ENCODE measurements at places on chromosomes 5 and 9.

DNA sequence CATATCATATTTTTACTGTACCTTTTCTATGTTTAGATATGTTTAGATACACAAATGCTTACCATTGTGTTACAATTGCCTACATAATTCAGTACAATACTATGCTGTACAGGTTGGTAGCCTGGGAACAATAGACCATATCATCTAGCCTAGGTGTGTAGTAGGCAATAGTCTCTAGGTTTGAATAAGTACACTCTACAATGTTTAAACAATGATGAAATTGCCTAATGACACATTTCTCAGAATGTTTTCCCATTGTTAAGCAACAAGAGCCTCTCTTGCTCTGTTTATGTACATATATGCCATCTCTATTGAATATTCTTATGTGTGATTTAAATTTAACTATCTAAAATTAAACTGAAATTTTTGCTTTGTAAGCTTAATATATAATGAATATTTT is 209.6 kb upstream of the ST8SIA4 start:
- DNase-seq: no peak

DNA sequence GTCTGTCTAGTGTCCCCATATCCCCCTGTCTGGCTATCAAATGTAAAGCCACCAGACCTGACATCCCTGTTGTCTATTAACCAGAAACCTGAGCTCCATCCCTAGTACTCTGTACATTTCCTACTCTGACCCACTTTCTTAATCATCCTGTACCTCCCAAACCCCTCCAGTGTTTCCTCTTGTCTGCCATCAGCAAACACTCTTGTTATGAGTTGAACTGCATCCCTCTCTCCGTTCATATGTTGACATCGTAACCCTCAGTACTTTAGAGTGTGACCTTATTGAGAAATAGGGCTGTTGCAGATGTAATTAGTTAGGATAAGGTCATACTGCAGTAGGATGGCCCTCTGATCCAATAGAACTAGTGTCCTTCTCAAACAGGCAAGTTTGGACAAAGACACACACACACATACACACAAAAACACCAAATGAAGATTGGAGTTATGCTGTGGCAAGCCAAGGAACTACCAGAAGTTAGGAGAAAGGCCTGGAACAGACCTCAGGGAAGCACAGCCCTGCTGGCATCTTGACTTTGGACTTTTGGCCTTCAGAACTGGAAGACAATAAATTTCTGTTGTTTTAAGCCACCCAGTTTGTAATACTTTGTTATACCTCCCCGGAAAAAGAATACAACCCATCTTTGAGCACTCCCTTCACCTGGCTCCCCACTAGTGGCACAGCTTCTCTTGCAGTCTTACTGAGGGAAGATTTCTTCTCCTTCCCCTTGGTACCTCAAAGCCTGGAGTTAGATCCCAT is 180.0 kb upstream of the PTGER4 start:
- DNase-seq: no peak

DNA sequence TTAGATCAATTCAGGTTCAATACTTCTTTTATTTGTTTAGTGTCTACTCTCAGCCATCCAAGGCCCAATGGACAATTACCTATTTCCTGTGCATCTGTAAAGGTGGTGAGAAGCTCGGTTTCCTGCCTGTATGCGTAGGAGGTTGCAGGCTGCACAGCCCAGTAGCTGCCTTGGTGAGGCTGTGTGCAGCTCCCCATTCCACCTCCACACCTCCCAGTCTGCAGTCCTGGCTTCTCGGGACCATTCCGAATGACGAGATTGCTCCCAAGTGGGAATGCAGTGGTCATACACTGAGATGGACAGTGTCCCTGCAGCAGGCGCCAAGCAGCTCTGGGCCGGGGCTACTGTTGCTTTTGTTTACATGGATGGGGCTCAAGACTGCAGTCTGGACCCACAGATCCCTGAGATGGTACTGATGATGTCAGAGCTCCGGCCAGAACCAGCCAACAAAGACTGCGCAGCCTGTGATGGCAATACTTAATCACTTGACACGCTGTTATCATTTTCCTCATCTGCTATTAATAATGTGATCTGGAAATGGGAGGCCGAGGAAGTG is 206.1 kb upstream of the IRX1 start:
- DNase-seq: no peak

DNA sequence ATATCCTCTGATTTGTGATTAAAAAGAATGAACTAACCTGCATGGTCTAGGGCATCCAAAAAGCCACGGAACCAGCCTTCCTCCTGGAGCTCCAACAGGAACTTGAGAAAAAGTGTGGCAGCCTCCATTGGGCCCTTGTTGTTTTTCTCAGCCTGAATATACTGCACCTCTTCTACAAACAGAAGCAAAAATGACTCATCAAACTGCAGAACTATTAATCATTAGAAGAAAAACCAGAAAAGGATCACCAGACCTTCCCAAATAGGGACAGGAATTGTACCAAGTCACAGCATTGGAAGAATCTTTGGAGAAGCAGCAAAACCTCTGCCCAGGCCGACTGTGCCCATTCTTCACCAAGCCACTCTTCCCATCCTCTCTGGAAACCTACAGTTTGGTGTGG is 25.2 kb downstream of the RIGI start:
- no peak for DNase-seq

DNA sequence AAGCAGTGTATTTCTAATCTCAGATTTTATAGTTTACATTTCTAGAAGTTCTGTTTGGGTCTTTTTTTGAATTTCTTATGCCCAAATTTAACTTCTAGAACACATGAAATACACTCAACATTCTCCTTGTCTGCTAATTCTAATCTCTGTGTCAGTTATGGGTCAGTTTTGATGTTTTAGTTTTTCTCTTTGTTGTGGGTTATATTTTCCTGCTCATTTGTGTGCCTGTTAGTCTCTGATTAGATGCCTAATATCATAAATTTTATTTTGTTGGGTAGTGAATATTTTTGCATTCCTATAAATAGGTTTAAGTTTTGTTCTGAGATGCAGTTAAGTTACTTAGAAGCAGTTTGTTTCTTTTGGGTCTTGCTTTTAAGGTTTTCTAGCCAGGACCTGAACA is 12.4 kb downstream of the LCP2 start:
- no peak for DNase-seq

GRCh38 chr5:14351845-14352712 is 208.9 kb downstream of the TRIO start:
- DNase-seq: peak; percentile 58

DNA sequence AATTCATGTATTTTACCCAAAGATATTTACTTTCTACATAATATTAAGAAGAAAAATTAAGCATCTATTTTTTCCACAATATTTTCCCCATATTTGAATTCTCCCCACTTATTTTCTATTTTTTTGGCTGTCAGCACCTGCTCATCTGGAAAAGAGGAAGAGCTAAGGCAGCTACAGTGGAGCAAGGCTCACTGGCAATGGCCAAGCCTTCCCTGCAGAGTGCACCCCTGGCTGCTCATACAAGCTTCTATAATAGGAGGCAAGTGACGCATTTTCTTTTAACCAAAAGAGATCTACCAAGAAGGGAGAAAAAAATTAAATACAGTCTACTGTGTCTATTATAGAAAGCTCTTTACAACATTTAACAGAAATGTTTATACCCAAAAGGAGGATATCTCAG is 72.5 kb downstream of the AUH start:
- DNase-seq: no peak

GRCh38 chr5:9115093-9115492 is 430.8 kb downstream of the SEMA5A start:
- no peak for DNase-seq

- no peak for DNase-seq
Observed at GRCh38 chr5:125228363-125229070, 482.1 kb upstream of the ZNF608 start.

GRCh38 chr9:133108794-133109641 is 12.0 kb downstream of the RALGDS start:
- DNase-seq: no peak

- peak; percentile 34 for DNase-seq
Observed at GRCh38 chr5:173888473-173889131, 453 bp downstream of the CPEB4 start.

DNA sequence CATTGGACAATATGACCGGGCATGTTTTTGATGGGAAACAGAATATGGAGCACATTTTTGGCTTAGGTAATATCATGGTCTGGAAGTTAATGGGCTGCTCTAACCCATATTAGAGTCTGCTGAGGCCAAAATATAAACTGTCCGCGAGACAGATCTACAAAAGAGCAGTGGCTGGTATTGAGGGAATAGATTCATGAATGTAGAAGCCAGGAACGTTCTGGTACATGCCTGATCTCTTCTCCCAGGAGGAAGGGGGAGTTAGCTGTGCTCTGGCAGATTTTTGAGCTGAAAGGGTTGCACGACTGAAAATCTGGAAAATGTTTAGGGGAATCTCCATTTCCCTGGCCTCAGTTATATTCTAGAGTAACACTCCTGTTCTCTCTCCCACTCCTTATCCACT is 42.9 kb upstream of the ZFR start:
- no peak for DNase-seq

GRCh38 chr5:18954239-18954638 is 1033.8 kb downstream of the CDH18 start:
- no peak for DNase-seq

GRCh38 chr9:131069699-131070098 is 26.6 kb upstream of the AIF1L start:
- no peak for DNase-seq

GRCh38 chr5:71862507-71863060 is 143.5 kb downstream of the CARTPT start:
- DNase-seq: no peak

DNA sequence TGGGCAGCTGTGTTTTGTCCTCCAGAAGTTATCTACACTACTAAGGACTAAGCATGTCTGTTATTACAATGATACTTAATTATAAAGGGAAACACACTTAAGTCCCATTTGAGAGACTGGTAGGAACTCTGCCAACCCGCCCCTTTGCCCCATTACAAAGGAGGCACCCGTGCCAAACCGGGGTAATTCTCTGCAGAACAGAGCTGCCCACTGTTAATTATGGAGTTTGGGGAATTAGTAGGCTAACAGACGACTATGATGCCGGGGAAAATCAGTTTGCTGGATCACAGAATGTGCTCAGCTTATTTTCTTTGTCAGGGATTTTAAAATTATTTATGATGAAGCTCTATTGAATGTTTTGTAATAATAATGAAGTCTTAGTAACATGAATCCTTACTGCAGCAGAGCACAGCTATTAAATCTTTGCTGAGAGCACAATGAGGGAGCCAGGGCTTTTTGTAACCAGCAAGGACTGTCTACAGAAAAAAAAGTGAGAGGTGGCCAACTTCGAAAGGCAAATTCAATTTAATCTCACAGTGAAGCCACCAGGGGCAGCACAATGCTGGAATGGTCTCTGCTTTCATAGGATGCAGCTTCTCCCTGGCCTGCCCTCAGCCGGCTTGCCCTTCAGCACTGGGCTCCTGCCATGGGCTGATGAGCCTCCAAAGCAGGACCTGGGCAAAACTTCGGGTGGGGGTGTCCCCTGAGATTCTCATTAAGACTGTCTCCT is 134.5 kb downstream of the GNAQ start:
- no peak for DNase-seq

GRCh38 chr9:24144796-24145195 is 318.8 kb upstream of the ELAVL2 start:
- DNase-seq: no peak

GRCh38 chr5:115962565-115963402 is 509 bp downstream of the LVRN start:
- peak; percentile 5 for DNase-seq

- DNase-seq: no peak
Observed at GRCh38 chr9:36276781-36277181, 18.5 kb upstream of the GNE start.

DNA sequence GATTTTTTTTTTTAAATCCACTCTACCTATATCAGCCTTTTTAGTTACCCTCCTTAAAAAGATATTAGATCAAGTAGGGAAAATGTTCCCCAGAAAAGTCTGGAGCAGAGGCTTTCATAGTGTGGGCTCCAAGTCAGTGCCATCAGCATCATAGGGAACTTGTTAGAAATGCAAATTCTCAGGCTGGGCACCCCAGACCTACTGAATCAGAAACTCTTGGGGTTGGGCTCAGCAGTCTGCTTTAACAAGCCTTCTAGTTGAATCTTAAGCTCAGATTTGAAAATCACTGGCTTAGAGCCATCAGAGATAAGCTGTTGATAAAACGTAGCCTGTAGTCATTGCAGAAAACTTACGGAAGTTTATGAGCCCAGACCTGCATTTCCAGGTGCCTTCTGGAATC is 140.1 kb downstream of the TMEM38B start:
- no peak for DNase-seq

All from stimulated activated naive CD8-positive, alpha-beta T cell treated with anti-CD3 and anti-CD28 coated beads, Interleukin-15, Interleukin-2, amounts not matched to agents 100 U/mL and 50 U/mL, for 24 hours (primary cell).